ENCODE measurements at places on chromosomes 5 and 9.

GRCh38 chr5:136037001-136037705 lies 8.4 kb downstream of the TGFBI start:
- no peak for DNase-seq

GRCh38 chr5:103346162-103346748 lies 87.7 kb downstream of the MACIR start:
- no peak for DNase-seq

DNA sequence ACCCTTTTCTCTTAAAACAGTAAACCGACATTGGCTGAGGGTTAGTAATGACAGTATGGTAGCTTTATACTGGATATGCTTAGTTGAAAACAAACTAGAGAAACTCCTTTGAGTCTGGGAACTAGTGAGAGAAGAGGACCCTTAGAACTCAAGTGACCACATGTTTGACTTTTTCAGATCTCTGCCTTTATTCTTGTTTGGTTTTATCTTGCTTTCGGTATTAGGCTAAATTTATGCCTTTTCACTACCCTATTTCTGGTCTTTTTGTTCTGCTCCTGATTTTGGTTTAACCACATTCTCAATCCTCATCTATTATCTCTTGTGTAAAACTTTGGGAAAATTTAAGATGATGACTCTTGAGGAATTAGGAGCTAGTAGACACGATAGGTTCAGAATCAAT lies 11.0 kb downstream of the SNAPC3 start:
- DNase-seq, result no peak

GRCh38 chr5:120454094-120454798 lies 9.9 kb upstream of the PRR16 start:
- no peak for DNase-seq

DNA sequence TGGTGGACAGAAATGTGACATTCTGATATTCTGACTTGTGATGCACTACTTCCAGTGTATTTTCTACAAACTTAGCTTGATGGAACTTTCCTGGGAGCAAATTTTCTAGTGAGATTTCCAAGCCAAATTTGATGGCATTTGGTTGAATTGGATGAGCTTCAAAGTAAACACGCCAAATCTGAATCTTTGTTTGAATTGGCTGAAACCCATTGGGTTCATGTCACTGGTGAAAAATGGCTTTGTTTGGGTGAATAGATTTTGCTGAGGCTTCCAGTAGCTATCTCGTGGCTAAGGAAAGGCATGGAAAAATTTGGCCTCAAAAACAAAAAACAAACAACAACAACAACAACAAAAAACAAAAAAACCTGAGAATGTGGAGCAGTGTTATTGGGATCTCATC lies 271.1 kb upstream of the RPS23 start:
- DNase-seq, result no peak

DNA sequence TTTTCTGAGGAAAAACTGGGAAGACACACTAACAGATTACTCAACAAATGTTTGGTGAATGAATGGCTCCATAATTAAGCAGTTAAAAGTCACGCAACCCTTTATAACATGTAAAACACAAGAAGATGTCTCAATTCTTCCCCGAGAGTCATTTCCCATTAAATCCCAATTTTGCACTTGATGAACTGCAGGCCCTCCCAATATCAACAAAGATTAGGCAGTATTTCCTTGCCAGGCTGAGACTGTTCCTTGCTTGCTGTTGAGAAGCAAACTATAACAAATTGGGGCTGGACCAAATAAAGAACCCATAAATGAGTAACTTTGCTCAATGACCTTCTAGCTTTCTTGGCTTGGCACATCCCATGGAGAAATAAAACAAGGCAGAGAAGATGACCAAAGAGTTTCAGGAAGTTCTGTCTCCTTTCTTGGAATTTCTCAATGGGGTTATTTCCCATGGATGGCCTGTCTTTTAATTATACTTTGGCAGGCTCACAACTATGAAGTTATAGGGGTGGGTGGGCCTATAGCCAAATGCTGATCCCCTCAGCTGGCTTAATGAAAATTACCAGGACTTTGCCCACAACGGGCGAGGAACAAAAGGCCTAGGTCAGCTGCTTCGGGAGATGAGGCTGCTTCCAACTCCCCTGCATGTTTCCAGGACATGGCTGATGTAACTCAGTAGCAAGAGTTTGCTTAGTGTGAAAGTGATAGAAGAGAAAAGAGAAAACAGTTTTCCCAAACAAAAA lies 243.1 kb upstream of the RFX3 start:
- DNase-seq, result no peak

GRCh38 chr9:28155671-28156070 lies 582.4 kb upstream of the C9orf72 start:
- no peak for DNase-seq

- no peak for DNase-seq
Observed at GRCh38 chr9:136247947-136248637, 2.5 kb upstream of the QSOX2 start.

DNA sequence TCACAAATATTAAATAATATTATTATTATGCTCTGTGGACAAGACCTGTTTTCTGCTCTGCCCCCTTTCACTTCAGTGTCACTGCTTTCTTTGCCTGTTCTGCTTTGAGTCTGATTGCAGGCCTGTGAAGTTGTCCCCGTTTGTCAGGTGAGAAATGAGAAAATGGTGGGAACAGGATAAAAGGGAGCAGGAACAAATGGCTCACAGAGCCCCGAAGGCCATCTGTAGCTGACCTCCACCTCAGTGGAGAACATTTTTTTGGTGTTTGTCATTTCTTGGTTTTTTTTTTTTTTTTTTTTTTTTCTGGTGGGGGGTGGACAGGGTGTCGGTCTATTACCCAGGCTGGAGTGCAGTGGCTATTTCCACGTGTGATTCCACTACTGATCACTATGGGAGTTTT lies 13.2 kb upstream of the S100Z start:
- DNase-seq, result no peak

All from stimulated activated CD8-positive, alpha-beta memory T cell treated with anti-CD3 and anti-CD28 coated beads, Interleukin-7, amount 100 ng/mL, for 1 hour (primary cell).